A673 (cell line): ENCODE measurements at places on chromosomes 11 and 22.

- peaks cover 4% of the 10 kb centered on the region for H3K4me1 ChIP-seq
- no peaks in the 10 kb centered on the region for H3K36me3 ChIP-seq
- peaks cover 26% of the 10 kb centered on the region for H3K27me3 ChIP-seq
- no peak overlapping the region for H3K27ac ChIP-seq
Observed at GRCh38 chr11:82754410-82754809, 20.7 kb upstream of the FAM181B start.

GRCh38 chr11:27204529-27204928 lies 158.5 kb downstream of the CCDC34 start:
- no peak overlapping the region for H3K27ac ChIP-seq
- no peaks in the 10 kb centered on the region for H3K27me3 ChIP-seq
- H3K36me3 ChIP-seq = no peaks in the 10 kb centered on the region

DNA sequence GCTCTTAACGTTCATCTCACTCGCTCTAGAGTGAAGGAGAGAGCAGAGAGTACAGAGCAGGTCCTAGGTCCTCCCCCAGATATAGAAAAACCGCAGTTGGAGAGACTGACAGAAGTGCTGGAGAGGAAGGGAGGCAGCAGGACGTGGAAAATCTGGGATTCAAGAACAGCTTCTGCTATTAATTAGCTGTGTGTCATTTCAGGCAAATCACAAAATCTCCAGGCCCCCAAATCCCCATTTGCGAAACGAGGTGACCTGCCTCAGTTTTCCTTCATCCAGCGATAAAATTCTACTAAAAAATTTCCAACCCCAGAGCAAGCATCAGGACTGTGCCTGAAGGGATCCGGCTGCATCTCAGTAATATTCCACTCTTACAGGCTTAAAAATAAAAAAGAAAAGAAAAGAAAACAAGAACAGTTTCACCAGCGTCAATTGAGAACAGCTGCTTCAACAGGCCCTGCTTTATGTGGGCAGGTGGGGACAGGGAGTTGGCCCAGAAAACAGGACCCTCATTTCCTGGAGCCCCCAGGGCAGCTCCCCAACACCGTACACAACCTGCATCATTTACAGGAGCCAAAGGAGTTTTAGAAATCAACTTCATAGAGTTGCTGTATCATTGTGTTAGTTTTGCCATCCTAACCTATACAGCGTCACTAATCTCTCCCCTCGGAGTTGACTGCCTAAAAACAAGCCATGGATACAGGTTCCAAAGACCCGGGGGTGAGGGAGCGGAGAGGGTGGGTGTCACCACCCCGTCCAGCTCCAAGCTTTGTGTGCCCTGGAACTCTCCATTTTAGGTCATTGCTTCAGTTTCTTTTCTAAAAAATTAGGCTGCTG lies 2.3 kb upstream of the MALAT1 start:
- peaks cover 20% of the 10 kb centered on the region for H3K36me3 ChIP-seq
- H3K27ac ChIP-seq = peak overlapping the region; percentile 90
- H3K4me1 ChIP-seq = peaks cover 52% of the 10 kb centered on the region
- peak; percentile 56 for DNase-seq
- H3K4me3 ChIP-seq = peak overlapping the region; percentile 38

DNA sequence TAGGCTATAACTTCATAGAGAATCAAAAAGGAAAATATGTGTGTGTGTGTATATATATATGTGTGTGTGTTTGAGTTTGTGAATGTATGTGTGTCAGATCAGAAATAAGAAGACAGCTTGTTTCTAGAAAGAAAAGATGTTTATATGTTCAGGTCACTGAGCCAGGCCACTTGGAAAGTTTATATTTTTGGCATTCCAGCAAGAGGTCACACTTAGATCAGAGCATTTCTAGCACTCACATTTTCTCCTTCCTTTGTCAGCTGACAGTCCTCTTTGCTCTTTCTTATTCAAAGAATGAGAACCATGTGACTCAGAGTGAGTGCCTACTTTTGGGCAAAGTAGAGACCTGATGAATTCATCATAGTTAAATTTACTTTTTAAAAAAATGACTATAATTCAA lies 22.9 kb downstream of the RAB38 start:
- H3K4me1 ChIP-seq = no peaks in the 10 kb centered on the region
- no peak overlapping the region for H3K4me3 ChIP-seq
- H3K27me3 ChIP-seq = no peaks in the 10 kb centered on the region
- H3K36me3 ChIP-seq = no peaks in the 10 kb centered on the region

GRCh38 chr22:42613872-42614301 lies 796 bp downstream of the POLDIP3 start:
- peak overlapping the region; percentile 97 for H3K27ac ChIP-seq
- H3K36me3 ChIP-seq = peaks cover 15% of the 10 kb centered on the region
- peak overlapping the region; percentile 77 for H3K4me3 ChIP-seq
- H3K4me1 ChIP-seq = peaks cover 47% of the 10 kb centered on the region

GRCh38 chr11:4639931-4640330 lies 2.7 kb downstream of the OR51D1 start:
- DNase-seq = no peak
- no peak overlapping the region for H3K4me3 ChIP-seq
- no peaks in the 10 kb centered on the region for H3K36me3 ChIP-seq

DNA sequence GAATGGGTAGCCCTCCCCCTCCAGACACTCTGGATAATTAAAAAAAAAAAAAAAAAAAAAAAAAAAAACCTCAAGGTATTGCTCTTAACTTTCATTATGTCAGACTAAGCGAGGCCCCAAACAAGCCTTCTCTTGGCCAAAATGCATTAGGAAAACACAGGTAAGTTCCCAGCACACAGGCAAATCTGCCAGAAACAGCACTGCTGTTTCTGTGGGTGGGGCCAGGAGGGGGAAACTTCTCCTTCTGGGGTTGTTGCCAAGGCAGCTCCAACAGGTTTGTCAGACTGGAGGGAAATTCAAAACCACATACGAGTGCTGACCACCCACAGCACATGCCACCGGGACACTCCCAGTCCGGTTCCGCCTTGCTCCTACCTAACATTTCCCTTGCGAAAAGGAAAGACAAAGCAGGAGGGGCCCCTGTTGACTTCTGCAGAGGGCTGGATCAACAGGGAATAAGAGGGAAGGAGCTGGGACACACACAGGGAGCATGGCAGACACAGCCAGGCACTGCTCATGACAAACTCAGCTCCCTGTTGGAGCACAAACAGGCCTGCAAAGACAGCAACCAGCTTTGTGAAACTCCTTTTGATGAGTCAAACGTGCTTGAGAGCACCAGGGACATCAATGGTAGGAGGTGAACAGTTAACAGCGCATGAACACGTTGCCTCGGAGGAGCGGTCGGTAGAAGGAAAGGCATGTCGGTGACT lies 55.0 kb downstream of the MYH9 start:
- no peak overlapping the region for H3K4me3 ChIP-seq
- peak overlapping the region; percentile 96 for H3K27ac ChIP-seq
- peak; percentile 42 for DNase-seq
- peaks cover 92% of the 10 kb centered on the region for H3K4me1 ChIP-seq

- H3K36me3 ChIP-seq = no peaks in the 10 kb centered on the region
- DNase-seq = peak; percentile 42
- H3K27me3 ChIP-seq = no peaks in the 10 kb centered on the region
Observed at GRCh38 chr11:126083829-126084607, 21.4 kb upstream of the CDON start.

DNA sequence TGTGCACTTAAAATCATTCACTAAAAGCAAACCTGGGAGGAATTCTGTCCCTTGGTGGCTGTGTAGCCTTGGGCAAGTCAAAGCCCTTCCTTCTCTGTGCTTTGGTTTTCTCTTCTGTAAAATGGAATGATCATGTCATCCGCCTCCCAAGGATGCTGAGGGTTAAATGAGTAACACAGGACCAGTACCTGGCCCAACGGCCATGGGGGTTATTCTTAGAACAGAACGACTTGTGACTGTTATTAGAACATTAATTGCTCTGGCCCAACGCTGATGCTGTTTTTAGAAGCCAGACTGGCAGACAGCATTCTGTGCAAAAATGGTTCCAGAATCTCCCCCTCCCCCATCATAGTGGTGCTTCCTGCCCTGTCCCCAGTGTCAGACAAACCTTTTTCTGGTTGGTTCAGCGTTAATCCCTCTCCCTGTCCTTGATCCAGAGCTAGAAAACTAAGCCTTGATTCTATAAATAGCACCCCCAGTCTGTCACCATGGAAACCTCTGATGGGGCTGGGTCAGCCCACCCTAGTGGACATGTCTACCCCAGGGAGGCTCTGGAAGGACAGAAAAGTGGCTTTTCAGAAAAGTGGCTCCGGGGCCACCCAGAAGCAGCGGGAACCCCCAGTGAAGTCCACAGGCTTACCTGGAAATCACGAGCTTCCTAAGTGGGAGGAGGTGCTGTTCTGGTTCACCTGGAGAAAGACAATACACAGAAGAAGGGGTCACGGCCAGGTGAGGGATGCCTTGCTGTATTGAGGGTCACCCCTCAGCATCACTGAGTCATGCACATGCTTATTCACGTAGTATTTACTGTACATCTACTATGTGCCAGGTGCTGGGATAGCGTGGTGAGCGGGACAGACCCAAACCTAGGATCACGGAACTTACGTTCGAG lies 15.5 kb upstream of the TFIP11 start:
- H3K36me3 ChIP-seq = no peaks in the 10 kb centered on the region
- DNase-seq = no peak
- no peaks in the 10 kb centered on the region for H3K4me1 ChIP-seq

GRCh38 chr11:22792497-22792896 lies 37.1 kb downstream of the SVIP start:
- H3K4me1 ChIP-seq = peaks cover 5% of the 10 kb centered on the region
- H3K27me3 ChIP-seq = no peaks in the 10 kb centered on the region
- no peaks in the 10 kb centered on the region for H3K36me3 ChIP-seq
- H3K27ac ChIP-seq = no peak overlapping the region
- DNase-seq = peak; percentile 52

- H3K36me3 ChIP-seq = peaks cover 86% of the 10 kb centered on the region
- H3K27me3 ChIP-seq = no peaks in the 10 kb centered on the region
- no peaks in the 10 kb centered on the region for H3K4me1 ChIP-seq
- H3K4me3 ChIP-seq = no peak overlapping the region
Observed at GRCh38 chr11:68598816-68599653, 85.3 kb upstream of the GAL start.

DNA sequence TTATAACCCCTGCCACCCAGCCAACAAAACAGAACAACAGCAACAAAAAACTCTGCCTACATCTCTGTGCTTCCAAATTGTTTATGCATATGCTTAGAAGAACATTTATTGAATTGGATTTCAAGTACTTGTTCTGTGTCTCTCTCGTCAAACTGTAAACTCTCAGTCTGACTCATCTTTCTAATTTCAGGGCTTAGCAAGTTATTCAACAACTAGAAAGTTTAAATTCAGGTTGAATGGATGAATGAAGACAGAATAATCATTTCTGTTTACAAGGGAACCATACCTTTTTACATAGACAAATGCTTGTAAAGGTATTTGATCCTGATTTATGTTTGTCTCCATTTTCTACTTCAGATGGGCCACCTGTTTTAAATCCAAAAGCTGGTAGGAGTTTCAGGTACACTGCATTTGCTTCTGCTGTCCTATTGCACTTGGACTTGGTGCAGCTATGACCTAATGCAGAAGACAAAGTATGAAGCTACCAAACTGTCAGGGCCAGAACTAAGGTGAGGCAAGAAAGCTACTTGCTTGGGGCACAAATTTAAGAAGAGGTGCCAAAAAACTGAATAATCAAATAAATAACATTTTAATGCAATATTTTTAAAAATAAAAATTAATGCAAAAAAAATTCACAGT lies 1.6 kb upstream of the FBXO3 start:
- no peaks in the 10 kb centered on the region for H3K27me3 ChIP-seq
- H3K4me1 ChIP-seq = peaks cover 49% of the 10 kb centered on the region
- H3K4me3 ChIP-seq = no peak overlapping the region
- no peaks in the 10 kb centered on the region for H3K36me3 ChIP-seq

GRCh38 chr22:45470871-45471270 lies 31.8 kb upstream of the FBLN1 start:
- DNase-seq = no peak
- H3K36me3 ChIP-seq = no peaks in the 10 kb centered on the region
- peaks cover 14% of the 10 kb centered on the region for H3K4me1 ChIP-seq
- no peak overlapping the region for H3K4me3 ChIP-seq
- no peak overlapping the region for H3K27ac ChIP-seq

DNA sequence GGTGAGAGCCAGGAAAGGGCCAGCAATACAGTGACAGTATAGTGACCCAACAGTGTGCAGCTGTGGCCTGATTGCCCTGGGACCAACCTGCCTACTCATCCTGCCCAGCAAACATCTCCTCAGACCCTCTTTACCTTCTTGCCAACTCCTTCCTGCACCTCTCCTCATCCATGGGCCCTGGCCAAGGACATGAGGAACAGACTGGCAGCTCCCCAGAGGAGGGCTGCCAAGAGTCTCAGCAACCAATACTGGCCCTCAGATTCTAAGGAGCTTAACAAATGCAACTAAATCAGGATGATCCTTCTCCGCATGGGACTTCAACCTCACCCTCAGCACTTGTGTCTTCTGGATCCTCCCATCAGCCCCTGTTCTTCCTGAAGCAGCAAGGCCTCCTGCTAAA lies 77.0 kb downstream of the RPL27A start:
- no peak overlapping the region for H3K4me3 ChIP-seq
- H3K4me1 ChIP-seq = no peaks in the 10 kb centered on the region
- H3K36me3 ChIP-seq = no peaks in the 10 kb centered on the region
- no peak for DNase-seq

GRCh38 chr11:117435326-117435725 lies 107.7 kb downstream of the CEP164 start:
- H3K36me3 ChIP-seq = no peaks in the 10 kb centered on the region
- H3K27ac ChIP-seq = no peak overlapping the region
- no peaks in the 10 kb centered on the region for H3K4me1 ChIP-seq
- no peak overlapping the region for H3K4me3 ChIP-seq
- peaks cover 12% of the 10 kb centered on the region for H3K27me3 ChIP-seq
- no peak for DNase-seq

GRCh38 chr11:72594493-72595291 lies 79.5 kb downstream of the PDE2A start:
- no peaks in the 10 kb centered on the region for H3K36me3 ChIP-seq
- peaks cover 10% of the 10 kb centered on the region for H3K4me1 ChIP-seq
- H3K27me3 ChIP-seq = peaks cover 20% of the 10 kb centered on the region
- DNase-seq = no peak

DNA sequence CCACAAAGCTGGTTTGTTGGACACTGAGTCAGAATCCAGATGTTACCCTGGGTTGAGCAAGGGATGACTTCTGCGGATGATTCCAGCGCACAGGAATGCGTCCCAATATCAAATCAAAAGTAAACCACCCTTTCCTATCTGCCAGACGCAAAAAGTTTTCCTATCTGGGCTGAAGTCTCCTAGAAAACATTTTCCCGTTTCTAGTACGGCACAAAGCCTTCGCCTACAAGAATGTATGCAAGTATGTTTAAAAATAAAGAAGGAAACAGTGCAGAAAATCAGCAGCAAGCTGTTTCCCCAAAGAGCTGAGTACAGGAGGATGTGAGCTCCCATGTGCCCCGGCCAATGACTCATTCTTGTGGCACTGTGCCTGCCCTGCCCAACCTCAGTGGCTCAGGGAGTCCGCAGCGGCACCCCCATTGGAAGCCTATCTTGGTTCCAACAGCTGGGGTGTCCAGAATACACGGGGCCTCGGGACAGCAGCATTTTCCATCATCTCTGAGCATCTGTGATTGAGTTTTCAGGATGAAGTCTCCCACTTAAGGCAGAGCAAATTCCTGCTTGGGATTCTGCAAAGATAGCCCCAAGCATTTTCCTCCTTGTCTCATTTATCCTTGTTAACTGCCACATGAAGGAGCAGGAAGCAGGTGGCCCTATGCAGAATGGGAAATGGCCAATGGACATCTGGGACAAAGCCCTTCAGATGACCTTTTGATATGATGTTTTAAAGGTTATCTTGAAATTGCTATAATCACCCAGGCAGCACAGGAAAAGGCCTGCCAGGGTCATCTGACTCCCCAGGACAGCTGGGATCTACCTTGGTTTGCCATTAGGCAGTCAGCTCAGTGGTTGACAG lies 17.5 kb downstream of the KCNJ5 start:
- no peak overlapping the region for H3K4me3 ChIP-seq
- H3K4me1 ChIP-seq = peaks cover 6% of the 10 kb centered on the region
- no peak for DNase-seq
- H3K36me3 ChIP-seq = no peaks in the 10 kb centered on the region
